ENCODE measurements at places on chromosomes 6 and 20. TPM values are rescaled to one million over a fixed set of nuclear protein-coding genes. Genes with fewer than 3 reads are reported as not detected.

DNA sequence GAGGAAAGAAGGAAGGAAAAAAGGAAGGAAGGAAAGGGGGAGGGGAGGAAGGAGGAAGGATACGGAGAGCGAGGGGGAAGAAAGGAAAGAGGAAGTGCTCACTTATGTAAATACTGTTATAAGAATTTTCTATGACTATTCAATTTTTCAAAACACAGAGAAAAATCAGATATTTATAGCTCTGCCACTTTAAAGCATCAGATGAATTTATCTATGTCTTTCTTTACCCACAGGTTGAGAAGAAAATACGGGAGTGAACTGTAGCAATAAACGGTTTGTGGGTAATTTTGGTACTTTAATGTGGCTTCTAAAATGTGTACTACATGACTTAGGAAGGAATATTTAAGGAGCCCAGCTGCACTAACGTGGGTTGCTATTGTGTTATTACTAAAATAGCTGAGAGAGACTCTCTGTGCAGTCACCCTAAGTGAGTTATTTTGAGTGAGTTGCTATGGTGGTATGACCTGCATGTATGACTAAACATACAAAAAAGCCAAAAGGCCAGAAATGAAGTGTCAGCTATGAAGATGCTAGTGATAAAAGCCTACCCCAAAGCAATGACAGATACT is 225.5 kb downstream of the SOD2 start:
- DNase-seq, result no peak

DNA sequence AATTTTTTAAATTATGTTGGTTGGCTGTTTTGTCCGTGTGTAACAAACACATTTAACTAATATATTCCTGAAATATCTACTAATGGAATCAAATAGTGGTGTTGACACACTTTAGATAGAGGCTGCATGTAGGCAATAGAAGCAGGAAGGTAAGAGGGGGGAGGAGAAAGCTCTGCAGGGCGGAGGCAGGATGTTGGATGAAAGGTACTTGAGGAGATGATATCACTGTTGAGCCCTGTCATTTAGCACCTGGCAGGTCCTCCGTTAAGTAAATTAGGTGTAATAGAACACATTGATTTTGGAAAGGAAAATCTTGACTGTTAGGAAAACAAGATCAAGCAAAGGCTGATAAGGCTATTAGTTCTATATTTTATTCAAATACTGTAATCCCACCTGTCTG is 618.7 kb downstream of the PKHD1 start:
- no peak for DNase-seq

GRCh38 chr20:19886661-19887288 is 128.7 kb downstream of the RIN2 start:
- DNase-seq, result peak; percentile 62

- no peak for DNase-seq
Measured at GRCh38 chr6:150410906-150411305, 42.1 kb downstream of the IYD start.

DNA sequence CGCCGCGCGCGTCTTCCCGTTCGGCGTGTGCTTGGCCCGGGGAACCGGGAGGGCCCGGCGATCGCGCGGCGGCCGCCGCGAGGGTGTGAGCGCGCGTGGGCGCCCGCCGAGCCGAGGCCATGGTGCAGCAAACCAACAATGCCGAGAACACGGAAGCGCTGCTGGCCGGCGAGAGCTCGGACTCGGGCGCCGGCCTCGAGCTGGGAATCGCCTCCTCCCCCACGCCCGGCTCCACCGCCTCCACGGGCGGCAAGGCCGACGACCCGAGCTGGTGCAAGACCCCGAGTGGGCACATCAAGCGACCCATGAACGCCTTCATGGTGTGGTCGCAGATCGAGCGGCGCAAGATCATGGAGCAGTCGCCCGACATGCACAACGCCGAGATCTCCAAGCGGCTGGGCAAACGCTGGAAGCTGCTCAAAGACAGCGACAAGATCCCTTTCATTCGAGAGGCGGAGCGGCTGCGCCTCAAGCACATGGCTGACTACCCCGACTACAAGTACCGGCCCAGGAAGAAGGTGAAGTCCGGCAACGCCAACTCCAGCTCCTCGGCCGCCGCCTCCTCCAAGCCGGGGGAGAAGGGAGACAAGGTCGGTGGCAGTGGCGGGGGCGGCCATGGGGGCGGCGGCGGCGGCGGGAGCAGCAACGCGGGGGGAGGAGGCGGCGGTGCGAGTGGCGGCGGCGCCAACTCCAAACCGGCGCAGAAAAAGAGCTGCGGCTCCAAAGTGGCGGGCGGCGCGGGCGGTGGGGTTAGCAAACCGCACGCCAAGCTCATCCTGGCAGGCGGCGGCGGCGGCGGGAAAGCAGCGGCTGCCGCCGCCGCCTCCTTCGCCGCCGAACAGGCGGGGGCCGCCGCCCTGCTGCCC is 1.1 kb downstream of the SOX4 start:
- DNase-seq, result peak; percentile 59

- DNase-seq, result no peak
Measured at GRCh38 chr6:125250511-125250910, 51.3 kb downstream of the HDDC2 start.

GRCh38 chr20:41748051-41748450 is 129.9 kb upstream of the CHD6 start:
- no peak for DNase-seq

DNA sequence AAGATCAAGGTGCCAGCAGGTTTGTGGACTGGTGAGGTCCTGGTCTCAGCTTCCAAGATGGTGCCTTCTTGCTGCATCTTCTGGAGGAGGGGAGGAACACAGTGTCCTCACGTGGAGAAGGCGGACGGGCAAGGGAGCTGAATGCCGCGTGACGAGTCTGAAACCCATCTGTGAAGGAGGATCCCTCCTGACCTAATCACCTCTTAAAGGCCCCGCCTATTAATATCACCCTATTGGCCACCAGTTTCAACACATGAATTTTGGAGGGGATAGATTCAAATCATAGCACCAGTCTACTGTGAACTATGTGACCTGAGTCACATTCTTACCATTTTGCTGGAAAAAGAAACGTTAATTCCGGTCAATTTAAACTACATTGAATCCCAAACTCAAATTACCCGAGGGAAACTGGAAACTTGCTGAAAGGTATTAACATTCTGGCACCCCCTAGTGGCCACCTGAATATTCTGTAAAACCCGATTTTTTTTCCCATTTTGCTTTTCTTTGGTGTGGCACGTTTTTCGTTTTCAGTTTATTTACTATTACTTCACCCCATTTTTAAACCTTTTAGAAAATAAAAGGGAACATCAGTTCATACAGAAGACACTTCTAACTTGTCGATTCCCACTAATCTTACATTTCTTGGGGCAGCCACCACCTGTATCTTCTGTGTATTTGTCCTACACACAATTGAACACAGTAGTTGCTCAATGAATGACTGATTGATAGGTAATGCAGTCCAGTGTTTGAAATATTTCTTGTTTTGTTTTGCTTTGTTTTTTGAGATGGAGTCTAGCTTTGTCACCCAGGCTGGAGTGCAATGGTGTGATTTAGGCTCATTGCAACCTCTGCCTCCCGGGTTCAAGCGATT is 17.9 kb upstream of the CCDC170 start:
- DNase-seq, result peak; percentile 70

GRCh38 chr6:117404548-117404947 is 21.2 kb downstream of the ROS1 start:
- peak; percentile 5 for DNase-seq

- DNase-seq, result peak; percentile 72
Measured at GRCh38 chr6:90940812-90941481, 354.1 kb upstream of the MAP3K7 start.

GRCh38 chr6:55669028-55669427 is 90.0 kb upstream of the HMGCLL1 start:
- DNase-seq, result no peak

DNA sequence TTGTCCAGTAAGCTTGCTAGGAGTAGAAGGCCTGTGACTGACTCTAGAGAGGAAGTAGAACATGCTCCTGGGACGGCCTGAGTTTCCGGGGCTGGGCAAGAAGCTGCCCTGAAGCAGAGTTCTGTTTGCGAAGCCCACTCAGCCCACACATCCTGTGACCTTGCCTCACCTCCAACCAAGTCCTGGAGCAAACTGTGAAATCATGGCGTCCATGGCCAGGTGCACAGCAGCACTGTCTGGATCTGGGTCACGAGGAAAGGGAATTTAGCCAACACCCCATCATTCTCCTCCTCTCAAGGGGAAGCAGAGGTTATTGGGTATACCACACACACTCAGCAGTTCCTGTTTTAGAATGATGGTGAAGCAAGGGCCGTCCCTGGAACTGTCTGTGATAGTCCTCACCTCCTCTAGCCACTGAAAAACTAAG is 87.5 kb downstream of the CRYBG1 start:
- DNase-seq, result peak; percentile 18

GRCh38 chr20:41329435-41330342 is 10.9 kb upstream of the LPIN3 start:
- DNase-seq, result peak; percentile 96

DNA sequence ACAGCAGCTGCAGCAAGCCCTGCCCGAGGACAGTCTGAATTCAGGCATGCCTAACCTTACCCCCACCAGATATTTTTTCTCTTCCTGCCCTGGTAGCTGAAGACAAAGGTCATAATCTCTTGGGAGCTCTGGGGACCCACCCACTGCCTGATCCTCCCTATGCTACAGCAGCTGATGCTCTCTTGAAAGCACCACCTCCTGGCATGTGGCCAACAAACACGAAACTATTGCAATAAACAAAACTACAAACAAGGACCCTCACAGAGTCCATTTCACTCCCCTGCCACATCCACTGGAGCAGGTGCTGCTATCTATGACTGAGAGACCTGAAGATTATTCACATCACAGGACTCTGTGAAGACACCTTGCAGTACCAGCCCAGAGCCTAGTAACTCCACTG is 238.5 kb upstream of the HS3ST5 start:
- DNase-seq, result no peak

GRCh38 chr6:21582651-21583050 is 10.9 kb upstream of the SOX4 start:
- peak; percentile 36 for DNase-seq

ERVFRD-1 gene
- 0.05 TPM for total RNA-seq

ULBP1 gene
- 0.23 TPM for total RNA-seq

NRSN1 gene
- not detected for total RNA-seq

KIF6 gene
- total RNA-seq, result not detected

C6orf132 gene
- not detected for total RNA-seq

HCRTR2 gene
- not detected for total RNA-seq

CAGE1 gene
- total RNA-seq, result under 0.01 TPM

SEL1L2 gene
- not detected for total RNA-seq
